ENCODE measurements at places on chromosomes 7 and 10.
A peak's percentile ranks its signal among the peaks of the same experiment; 100 is the strongest.

DNA sequence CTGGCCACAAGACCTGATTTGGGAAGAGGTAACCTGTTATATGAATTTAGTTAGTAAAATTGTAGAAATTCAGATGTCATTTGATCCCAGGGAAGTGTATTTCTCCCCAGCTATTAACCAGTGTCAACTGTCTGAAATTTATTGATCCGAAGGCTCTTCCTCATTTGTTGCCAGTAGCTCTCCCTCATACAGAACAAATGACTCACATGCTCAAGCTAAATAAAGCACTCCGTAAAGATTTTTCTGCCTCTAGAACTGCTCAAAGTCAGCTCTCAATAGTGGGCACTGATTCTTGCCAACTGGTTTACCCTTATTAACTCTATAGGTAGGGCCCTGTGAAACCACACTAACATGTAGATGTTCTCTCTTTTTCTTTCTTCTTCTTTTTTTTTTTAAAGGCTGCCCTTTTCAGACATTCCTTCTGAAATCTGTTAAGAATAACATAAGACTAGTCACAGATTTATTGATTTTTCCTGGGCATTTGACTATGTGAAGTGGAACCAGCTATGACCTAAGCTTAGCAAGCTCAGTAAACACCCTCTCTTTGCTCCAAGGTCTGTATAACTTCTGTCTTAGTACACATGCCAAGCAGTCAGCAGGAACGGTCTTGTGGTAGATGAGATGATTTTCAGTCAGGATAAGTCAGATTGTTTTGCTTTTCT lies 21.8 kb downstream of the RPA3 start:
- DNase-seq: peak; percentile 58

GRCh38 chr10:56181607-56182006 lies 179.5 kb downstream of the ZWINT start:
- DNase-seq: no peak

DNA sequence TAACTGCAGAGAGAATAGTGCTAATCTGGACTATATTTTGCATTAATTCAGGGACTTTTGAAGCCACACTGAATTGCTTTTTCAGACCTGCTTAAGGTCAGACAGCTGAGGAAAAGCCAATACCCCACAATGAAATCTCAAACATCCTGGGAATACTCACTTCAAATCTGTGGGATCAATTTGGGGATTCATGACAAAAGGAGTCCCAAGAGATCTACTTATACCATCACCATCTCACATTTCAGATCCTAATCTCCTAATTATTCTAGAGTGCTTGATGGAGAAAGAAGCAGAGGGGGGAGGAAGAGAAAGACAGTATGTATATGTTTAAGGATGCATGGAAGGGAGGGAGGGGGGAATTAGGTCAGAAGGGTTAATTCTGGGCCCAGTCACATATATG lies 202.2 kb downstream of the CACNA2D1 start:
- no peak for DNase-seq

- DNase-seq: no peak
Measured at GRCh38 chr7:36057323-36057722, 95.7 kb upstream of the EEPD1 start.

DNA sequence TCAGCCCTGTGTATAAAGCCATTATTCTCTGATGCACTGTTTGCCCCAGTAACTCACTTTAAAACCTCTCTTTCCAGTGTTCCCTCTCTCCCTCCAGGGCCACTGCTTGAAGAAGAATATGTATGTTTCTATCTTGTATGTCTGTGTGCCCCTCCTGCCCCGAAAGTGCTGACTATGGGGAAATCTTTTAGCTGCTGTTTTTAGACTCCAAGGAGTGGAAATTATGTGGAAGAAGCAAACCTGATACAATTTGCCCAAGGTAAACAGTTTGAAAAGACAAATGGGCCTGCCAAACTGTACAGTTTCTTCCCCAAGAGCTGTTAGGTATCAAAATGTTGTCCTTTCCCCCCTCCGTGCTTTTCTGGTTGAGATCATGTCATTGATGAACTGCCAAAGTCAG lies 3.4 kb downstream of the ADRA2A start:
- DNase-seq: no peak

- DNase-seq: no peak
Measured at GRCh38 chr10:106655165-106655564, 509.3 kb downstream of the SORCS1 start.

GRCh38 chr7:134702366-134703240 lies 56.0 kb downstream of the BPGM start:
- DNase-seq: no peak

- DNase-seq: no peak
Measured at GRCh38 chr7:110929480-110930249, 161.3 kb upstream of the LRRN3 start.

DNA sequence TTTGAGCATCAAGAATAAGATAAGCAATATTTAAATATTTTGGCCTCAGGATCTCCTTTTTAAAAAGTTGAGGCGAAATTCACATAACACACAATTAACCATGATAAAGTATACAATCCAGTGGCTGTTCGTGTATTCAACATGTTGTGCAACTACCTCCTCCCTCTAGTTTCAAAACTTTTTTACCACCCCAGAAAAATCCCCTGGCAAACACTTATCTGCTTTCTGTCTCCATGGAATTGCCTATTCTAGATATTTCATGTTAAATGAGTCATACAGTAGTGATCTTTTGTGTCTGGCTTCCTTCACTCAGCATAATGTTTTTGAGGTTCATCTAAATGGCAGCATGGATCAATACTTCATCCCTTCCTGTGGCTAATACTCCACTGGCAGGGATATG lies 31.8 kb upstream of the IL15RA start:
- DNase-seq: no peak

GRCh38 chr7:117110480-117111315 lies 157.4 kb downstream of the ST7 start:
- DNase-seq: peak; percentile 56

GRCh38 chr10:76179806-76180205 lies 748.4 kb downstream of the LRMDA start:
- DNase-seq: no peak

- DNase-seq: peak; percentile 53
Measured at GRCh38 chr10:43137717-43138020, 576 bp upstream of the CSGALNACT2 start.

GRCh38 chr7:37901236-37901827 lies 15.3 kb downstream of the SFRP4 start:
- peak; percentile 9 for DNase-seq

DNA sequence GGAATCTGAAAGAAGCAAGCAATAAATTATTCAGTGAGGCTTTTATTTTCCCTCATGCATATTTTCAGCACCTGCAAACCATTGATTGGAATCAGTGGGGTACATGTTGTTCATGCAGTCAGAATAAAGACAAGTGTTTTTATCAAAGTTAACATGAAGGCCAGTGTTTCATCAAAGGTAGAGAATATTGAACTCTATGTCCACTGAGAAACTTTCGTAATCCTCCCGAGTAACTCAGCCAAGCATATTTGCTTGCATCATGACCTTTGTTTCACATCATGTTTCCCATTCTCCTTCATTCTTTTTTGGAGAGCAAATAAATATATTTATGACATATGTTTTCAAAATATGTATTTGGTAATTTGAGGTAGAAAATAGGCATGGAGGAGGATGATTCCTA lies 663.1 kb downstream of the SH2D4B start:
- no peak for DNase-seq

DNA sequence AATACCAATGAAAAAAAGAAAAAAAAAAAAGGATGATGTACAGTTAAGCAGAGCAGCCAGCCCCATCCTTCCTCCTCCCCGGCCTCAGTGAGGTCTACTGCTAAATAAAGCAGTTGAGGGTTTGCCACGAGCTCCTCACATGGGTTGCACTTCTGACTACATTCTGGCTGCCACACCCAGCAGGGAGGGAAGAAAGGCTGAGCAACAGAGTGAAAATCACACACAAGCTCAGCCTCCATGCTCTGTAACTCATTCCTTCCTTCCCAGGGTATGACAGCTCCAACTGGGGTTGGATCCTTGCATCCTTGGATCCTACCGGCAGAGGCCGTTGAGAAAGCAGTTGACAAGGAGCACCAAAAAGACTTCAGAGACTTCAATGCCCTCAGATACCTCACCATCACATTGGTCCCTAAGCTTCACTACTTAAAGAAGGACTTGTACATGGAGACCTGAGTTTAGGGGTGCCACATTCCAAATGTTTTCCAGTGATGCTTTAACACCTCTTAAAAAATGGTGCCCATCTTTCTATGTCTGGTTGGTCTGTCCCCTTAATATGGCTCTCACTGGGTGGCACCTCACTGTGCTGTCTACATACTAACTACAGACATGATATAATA lies 52.9 kb upstream of the PIK3CG start:
- DNase-seq: no peak

GRCh38 chr7:142793156-142793555 lies 22.4 kb downstream of the PRSS2 start:
- DNase-seq: no peak

GRCh38 chr10:114221235-114221634 lies 17.8 kb upstream of the VWA2 start:
- no peak for DNase-seq

- DNase-seq: peak; percentile 3
Measured at GRCh38 chr7:128703609-128704241, 31.6 kb downstream of the GARIN1A start.

- DNase-seq: no peak
Measured at GRCh38 chr7:17939211-17939605, 1.1 kb downstream of the SNX13 start.

DNA sequence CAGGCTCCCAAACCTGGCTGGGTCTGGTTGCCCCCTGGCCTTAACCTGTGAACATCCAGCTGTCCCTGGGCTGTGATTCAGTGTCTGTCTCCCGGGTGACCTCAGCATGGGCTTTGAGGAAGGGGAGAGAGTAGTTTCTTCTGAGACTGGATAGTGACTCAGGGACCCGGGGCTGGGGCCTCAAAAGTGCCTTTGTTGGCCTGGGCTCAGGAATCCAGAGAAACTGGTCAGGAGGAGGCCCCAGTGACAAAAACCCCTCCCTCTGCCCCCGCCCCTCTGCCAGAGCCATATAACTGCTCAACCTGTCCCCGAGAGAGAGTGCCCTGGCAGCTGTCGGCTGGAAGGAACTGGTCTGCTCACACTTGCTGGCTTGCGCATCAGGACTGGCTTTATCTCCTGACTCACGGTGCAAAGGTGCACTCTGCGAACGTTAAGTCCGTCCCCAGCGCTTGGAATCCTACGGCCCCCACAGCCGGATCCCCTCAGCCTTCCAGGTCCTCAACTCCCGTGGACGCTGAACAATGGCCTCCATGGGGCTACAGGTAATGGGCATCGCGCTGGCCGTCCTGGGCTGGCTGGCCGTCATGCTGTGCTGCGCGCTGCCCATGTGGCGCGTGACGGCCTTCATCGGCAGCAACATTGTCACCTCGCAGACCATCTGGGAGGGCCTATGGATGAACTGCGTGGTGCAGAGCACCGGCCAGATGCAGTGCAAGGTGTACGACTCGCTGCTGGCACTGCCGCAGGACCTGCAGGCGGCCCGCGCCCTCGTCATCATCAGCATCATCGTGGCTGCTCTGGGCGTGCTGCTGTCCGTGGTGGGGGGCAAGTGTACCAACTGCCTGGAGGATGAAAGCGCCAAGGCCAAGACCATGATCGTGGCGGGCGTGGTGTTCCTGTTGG lies at the start of gene CLDN4:
CLDN4 (plus strand) TSS at position 316 of the 903 bp plus-strand sequence; CDS start at position 522, 206 bp downstream.
- no peak for DNase-seq

GRCh38 chr10:91590904-91591796 lies 41.7 kb downstream of the PPP1R3C start:
- peak; percentile 95 for DNase-seq

DNA sequence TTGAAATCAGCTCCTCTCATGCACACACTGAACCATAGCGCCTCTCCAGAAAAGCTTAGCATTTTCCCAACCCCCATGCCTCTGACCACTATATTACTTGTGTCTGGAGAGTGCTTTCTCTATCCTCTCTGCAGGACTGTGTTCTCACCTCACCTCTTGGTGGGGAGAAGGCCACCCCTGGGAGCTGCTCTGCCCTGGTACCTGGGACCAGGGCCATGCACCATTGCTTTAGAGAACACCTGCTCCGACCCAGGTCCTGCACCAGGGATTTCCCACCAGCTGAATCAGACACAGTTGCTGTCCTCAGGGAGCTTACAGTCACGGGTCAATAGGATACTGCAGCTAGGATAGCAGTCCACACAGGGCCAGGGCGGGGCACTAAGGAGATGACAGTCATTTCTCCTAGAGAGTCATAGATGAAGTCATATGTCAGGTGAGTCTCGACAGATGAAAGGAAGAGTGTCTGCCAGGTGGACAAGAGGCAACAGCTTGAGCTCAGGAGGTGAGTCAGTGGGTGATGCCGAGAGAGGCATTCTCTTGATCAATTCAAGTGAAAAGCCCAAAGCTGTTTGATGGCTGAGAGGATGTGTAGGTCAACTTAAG lies 619 bp upstream of the LMTK2 start:
- DNase-seq: no peak

DNA sequence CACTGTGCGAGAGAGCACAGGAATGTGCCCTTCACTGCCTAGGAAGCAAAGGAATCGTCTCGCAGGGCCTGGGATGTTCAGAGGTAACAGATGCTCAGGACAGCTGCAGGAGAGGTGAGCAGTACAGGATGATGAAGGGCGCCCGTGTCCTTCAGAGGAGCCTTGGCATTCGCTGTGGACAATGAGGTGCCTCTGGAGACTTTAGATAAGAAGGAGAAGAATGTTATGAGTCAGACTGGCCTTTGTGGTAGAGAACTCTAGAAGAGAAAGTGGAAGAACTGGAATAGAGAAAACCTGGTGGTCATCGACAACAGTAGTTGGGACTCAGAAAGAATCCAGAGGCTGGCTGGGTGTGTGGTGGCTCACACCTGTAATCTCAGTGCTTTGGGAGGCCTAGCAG lies 64.4 kb upstream of the LEP start:
- no peak for DNase-seq

GRCh38 chr7:27994639-27995038 lies 186.0 kb downstream of the JAZF1 start:
- peak; percentile 22 for DNase-seq

DNA sequence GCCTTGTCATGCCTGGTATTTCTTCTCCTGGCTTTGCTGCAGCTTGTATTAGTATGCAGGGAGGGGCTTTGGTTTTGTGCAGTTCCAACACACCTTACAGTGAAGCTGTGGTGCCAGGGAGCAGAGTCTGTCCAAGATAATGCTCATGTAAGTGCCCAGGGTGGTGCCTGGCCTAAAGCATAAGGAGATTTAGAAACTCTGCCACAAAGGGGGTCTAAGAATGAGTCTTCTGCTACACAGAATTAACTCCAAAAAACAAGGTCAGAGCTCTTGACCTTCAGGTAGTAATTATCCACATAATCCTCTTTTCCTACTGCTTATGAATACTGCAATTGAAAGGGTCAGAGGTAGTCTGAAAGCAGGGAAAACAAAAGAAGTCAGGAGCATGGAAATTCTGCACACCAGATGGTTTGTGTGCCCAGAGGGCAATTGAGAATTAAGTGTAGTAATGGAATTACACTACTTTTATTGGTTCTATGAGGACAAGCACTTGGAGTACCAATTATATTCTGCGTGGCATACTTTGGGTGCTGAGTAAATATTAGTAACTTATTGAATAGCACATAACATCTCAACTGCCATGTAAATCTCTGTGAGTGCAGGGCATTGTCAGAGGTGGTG lies 121.5 kb downstream of the KAT6B start:
- peak; percentile 88 for DNase-seq

GRCh38 chr10:48939790-48940325 lies at the start of gene LRRC18:
LRRC18 (minus strand) TSS chr10:48939840; CDS start chr10:48914155, 25,685 bp downstream.
- no peak for DNase-seq

All from NCI-H146 (cell line).